Karpas-422 (cell line): ENCODE measurements at places on chromosomes 11 and 22.

DNA sequence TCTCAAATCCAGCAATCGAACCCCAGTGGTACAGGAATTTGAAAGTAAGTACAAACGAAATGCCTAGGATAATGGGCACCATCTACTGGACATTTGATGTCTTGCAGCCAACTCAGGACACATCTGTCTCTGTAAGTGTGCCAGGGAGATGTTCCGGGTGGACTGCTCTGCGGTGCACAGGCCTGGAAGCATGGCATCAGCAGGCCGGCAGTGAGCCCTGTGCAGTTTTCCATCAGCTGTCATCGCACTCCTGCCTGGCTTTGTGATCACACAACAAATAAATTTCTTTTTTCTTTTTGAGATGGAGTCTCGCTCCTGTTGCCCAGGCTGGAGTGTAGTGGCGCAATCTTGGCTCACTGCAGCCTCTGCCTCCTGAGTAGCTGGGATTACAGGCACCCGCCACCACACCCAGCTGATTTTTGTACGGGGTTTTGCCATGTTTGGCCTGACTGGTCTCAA is 71.0 kb downstream of the JAM3 start:
- peak; percentile 79 for DNase-seq

GRCh38 chr22:23037429-23038333 is 32.6 kb upstream of the GNAZ start:
- peak; percentile 51 for DNase-seq

DNA sequence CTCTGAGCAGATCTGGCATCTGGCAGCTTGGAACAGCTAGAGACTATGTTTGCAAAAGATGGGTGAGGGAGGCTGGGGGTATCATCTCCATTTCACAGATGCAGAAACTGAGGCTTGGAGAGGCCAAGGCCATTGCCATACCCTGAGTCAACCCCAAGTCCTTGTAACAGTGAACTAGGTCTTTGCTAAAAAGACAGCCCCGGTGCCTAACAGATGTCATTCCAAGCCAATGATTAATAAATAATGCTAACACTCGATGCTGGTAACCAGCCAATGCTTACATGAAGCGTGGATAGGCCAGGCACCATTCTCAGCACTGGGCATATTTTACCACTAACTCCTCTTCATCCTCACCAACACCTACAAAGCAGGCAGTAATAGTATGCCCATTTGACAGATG is 164.0 kb downstream of the MN1 start:
- DNase-seq: no peak

GRCh38 chr11:15177491-15177890 is 62.8 kb downstream of the INSC start:
- DNase-seq: no peak

GRCh38 chr11:122773781-122774266 is 64.5 kb upstream of the CRTAM start:
- no peak for DNase-seq
